Right lung (tissue), 10 donors: ENCODE measurements at places on chromosomes 5 and 9.

GRCh38 chr9:136332482-136332983, 5.2 kb downstream of the GPSM1 start:
- DNase-seq, result no peak

DNA sequence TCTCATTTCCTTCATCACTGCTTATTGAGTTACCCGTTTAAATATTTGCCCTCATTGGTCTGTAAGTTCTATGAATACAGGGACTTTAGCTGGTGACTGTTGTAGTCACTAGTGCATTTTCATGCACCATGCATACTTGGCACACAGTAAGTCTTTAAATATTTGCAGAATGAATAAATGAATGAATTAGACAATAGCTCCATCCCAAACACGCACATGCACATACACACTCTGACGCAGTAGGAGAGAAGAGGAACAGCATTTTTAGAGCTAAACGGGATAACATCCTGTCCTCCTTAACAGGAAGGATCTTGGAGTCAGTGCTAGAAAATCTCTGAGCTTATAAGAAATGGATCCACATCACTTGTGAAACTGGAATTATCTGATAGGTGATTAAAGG, 447.7 kb downstream of the KIF4B start:
- DNase-seq, result no peak

DNA sequence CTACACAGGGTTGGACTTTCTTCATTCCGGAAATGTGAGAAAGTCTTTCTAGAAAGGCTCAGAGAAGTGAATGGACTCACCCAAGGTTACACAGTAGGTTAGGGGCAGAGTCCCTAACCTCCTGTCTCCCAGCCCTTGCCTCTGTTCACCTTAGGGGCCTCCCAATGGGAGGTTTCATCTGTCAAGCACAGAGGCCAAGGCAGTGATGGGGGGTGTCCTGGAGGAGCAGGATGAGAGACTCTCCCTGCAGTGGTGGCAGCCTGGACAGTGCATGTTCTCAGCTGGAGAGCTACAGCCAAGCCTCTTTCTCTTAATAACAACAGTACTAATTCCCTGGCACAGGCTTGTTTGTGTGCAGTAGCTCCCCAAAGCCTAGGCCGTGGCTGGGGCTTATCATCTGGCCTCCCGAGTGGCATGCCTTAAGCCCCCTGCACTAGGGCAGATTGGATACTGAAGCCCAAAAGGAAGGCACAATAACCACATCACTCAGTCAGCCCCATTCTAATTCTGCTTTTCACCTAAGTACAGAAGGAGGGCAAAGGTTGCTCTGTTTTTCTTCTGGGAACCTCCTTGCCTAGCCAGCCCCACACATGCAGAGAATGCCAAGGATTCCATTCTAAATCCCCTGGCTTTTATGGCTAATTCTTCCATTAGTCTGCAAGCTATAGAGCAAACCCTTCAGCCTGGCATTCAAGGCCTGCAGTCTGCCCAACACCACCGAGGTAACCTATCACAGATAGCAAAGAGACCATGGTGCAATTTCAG, 50.2 kb upstream of the XPA start:
- no peak for DNase-seq

DNA sequence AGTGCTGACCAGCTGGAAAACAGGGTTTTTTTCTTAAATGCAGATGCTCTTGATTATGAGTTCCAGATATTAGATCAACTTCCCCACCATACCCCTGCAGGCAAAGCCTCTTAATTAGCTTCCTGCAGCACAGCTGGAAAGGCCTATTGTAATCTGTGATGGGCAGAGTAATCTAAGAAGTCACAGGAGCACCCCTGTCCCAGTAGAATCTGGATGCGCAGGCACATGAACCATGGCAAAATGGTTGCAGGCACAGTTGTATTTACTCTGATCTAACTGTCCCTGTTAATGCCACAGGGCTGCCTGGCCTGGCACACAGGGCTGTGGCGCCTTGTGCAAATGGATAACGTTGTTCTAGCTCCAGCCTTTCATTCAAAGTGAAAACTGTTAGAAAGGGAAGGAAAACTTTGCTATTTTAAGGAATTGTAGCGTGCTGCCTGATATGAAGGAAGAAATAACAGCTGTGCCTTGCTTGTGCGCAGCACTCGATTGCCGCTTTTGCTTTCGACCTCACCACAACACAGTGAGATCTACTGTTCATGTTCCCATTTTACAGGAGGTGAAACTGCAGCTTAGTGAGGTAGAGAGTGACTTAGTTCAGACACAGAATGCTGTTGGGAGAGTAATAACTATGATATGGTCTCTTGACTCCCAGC, 2.3 kb downstream of the TGFBI start:
- no peak for DNase-seq

DNA sequence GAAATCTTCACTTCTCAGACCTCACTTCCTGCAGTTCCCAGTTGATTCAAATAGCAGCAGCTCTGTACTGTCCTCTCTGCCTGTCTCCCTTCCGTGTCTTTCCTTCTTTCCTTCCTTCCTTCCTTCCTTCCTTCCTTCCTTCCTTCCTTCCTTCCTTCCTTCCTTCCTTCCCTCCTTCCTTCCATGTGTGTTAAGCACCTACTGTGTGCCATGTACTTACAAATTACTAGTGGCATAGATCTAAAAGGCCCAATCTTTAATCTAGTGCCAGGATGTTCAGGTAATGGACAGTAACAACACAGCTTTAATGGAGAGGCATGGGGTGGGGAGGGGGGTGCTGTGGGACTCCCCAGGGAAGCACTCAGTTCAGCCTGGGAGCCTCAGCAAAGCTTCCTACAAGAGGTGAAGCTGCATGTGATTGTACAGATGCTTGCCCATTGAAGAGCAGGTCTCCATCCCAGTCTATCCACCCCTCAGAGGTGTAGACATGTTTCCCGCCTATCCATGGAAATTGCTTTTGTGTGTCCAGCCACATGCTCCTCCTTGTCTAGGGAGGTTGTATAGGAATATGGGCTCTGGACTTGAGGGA, 106.0 kb downstream of the RGS3 start:
- DNase-seq, result no peak

DNA sequence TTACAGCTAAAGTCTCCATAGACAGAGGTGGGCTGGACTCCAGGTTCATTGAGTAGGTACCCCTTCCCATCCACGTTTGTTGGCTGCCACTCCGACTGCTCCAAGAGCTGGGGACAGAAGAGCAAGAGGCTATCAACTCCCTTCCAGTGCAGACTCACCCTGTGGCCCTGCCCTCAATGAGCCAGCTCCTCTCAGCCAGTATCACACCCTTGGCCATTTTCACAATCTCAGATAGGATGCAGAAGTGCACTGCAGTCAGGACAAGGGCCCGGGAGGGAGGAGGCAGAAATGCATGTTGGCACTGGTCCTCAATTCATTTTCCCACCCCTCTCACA, 6.2 kb downstream of the IRF1 start:
- no peak for DNase-seq

- no peak for DNase-seq
These were observed 402.4 kb downstream of the ARHGEF28 start for GRCh38 chr5:74028406-74028805.

DNA sequence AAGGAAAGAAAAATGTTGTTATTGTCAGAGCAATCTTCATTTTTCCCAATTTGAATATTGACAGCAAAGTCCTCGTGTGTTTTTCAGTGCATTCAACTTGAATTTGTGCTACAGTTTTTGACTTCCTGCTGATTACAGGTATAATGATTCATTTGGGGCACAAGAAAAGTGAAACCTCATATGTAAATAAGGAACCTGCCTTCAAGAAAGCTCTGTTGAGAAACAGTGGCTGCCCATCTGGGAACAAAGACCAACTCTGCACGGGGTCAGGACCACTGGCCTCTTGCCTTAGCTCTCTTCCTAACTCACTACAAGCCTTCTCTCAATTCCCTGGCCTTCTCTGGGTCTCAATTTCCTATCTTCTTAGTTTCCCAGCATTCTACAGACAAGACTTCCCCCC, 21.0 kb downstream of the TIMD4 start:
- DNase-seq, result no peak
